ENCODE measurements at places on chromosomes 2 and 18.

DNA sequence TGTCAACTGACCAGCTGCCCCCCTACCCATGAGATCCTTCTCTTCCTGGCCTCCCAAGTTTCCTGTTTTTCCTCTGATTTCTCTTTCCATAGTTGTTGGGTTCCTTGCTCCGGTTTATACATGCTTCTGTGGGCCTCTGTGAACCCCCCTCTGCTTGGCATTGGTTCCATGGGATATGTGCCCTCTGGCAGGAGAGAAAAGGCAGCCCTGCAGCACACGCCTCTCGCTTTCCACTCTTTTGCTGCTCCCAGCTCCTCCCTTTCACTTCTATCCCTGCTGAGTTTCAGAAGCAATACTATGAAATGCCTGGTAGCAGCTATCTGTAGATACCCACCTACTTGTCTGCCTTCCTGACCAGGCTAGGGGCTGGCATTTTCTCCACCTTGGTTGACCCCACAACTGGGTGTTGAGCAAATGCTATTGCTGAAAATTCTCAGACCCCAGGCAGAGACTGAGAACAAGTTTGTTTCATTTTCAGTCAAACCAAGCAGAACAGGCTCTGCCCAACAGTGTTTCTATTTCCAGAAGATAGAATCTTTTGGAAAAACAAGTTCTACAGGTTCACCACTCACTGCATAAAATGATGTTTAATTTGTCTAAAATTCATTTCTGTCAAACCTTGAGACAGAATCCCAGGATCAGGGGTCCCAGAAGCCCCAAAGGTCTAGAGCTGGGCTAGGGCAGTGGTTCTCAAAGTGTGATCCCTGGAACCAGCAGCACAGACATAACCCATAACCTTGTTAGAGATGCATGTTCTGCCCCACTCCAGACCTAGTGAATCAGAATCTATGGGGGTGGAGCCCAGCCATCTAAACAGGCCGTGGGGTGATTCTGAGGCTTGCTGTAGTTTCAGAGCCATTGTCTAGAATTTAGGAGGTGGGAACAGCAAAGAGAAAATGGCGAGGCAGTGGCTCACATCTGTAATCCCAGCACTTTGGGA is 13.4 kb downstream of the CAPG start:
- DNase-seq = no peak

DNA sequence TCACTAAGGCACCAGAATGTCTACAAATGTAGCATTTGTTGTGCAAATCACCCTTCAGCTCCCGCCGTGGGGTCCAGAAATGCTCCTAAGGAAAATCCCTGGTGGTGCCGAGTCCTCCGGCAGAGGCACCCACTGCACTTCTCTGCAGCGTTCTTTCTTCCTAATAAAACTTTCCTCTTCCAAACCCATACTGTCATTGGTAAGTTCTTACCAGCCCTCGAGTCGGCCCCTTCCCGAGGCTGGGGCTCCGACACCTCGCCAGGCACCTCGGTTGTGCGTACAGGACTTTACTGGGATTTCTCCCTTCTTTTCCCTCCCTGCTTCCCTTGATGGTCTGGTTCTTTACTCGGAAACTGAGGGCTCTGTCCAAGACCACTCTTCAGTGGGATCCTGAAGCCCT is 10.3 kb upstream of the AGXT start:
- DNase-seq = no peak

DNA sequence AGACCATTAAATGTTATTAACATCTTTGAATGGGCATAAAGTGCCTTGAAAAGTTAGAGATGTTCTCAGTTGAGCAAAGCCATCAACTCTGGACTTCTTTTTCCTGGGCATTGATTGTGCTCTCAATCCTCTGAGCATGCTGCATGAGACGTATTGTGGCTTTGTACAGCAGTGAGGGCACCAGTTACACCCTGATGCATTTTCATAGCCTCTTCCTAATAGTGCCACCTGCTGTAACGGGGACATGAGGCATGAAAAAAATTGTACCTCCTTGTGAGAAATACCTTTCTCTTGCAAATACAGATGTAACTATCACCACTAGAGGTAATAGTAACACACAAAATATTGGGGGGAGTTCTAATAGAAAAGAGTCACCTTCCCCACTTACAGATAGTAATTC is 697.5 kb downstream of the TMEM182 start:
- DNase-seq = no peak

DNA sequence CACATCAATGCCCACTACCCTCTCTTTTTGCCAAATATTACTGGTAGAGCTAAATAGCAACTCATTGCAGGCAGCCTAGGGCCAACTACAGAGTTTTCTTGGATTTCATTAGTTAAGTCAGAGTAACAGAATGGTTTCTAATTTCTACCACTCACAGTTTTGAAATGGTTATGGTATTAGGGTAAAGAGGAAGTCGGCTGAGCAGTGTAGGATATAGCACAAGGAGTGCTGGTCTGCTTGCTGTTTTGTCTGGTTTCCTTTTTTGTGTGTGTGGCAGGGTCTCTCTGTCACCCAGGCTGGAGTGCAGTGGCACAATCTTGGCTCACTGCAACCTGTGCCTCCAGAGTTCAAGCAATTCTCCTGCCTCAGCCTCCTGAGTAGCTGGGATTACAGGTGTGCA is 289.2 kb upstream of the CCDC68 start:
- DNase-seq = no peak

DNA sequence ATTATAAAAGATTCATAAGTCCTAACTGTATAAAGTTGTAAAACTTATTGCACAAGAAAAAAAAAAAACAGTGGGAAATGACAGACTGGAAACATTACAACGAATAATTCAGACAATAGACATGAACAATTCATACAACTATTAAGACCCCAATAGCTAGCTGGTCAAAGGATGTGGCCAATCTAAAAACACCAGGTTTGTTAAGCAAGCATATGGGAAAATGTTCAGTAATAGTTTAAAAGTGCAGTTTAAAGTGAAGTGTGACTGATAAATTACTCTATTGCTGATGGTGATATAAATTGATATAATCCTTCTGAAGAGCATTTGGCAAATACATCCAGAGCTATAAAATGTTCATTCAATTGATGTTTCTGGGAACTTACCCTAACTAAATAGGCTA is 289.0 kb downstream of the CAMKMT start:
- no peak for DNase-seq

GRCh38 chr2:18836436-18836835 is 247.1 kb upstream of the NT5C1B start:
- no peak for DNase-seq

- no peak for DNase-seq
These were observed 272.5 kb downstream of the DYSF start for GRCh38 chr2:71725836-71726235.

- no peak for DNase-seq
These were observed 21.6 kb downstream of the MAP4K4 start for GRCh38 chr2:101718993-101719571.

GRCh38 chr18:11322716-11323115 is 173.3 kb upstream of the PIEZO2 start:
- DNase-seq = no peak

DNA sequence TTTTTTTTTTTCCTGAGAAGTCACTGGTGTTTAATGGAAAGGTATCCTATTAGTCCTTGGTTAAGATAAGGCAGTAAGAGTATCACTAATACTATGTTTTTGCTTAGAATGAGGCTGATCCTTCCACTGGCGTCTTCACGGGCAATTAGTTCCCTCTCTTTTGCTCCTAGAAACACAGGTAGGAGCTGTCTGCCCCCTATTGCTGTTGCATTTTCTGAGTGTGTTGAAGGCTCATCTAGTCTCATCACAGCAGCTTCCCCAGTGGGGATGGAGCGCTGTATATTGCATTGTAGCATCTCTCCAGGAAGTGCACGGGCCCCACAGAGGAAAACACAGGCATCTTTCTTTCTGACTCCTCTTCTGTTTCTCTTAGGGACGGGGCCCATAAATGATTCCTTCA is 145.0 kb downstream of the NAPG start:
- no peak for DNase-seq

GRCh38 chr18:59514203-59514602 is 155.1 kb upstream of the LMAN1 start:
- no peak for DNase-seq

- DNase-seq = no peak
These were observed 28.2 kb upstream of the ZC3H15 start for GRCh38 chr2:186457908-186458307.

DNA sequence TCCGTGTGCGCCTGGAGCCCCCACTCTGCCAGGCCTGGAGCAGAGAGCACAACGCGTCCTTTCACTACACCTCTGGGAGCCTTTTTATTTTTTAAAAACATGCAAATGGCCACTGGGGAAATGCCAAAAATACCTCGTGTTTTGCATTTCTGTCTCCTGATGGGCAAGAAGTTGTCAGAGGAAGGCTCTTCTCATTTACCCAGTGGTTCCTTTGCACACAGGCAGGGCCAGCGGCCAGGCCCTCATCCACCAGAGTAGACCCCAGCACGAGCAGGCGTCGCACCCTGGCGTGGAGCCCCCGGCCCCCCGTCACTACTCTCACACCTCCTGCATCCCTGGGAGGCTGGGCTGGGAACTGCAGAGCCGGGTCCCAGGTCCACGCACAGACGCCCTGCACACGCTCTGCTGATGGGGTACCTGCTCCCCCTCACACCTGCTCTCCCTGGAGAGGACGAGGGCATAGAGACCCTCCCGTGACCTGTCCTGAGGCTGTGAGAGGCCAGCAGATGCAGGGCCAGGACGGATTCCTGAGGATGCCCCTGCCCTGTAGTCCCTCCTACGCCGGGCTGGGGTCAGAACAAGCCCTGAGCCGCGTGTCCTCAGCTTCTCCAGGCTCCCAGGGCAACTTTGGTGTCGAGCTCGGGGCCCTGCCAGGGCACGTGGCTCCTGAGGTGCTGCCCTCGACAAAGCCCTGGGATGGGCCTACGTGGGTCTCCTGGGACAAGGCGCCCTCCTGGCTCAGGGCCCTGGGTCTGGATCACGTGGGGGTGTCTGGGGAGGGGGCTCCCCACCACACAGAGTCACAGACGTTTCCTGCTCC is 65.0 kb downstream of the NFATC1 start:
- DNase-seq = no peak

- no peak for DNase-seq
These were observed 379.0 kb upstream of the FANCL start for GRCh38 chr2:58620093-58620492.

DNA sequence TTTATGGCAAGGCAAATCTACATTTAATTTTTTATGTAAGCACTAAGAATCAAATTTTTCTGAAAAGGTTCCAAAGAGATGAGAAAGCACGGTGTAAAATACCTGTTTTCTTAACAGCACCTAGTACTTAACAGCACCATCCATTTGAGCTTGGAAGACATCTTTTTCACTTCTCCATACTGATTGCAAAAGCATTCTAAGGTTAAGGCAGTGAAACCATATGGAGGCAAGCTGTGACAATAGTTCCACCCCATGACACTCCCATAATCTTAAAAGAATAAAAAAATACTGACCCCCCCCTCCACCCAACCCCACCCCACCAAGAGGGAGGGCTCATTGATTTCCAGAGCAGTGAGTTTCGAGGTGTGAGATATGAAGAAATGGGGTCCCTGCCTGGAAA is 60.6 kb downstream of the ZCCHC2 start:
- no peak for DNase-seq

GRCh38 chr2:233385489-233386044 is 31.3 kb downstream of the DGKD start:
- DNase-seq = no peak

DNA sequence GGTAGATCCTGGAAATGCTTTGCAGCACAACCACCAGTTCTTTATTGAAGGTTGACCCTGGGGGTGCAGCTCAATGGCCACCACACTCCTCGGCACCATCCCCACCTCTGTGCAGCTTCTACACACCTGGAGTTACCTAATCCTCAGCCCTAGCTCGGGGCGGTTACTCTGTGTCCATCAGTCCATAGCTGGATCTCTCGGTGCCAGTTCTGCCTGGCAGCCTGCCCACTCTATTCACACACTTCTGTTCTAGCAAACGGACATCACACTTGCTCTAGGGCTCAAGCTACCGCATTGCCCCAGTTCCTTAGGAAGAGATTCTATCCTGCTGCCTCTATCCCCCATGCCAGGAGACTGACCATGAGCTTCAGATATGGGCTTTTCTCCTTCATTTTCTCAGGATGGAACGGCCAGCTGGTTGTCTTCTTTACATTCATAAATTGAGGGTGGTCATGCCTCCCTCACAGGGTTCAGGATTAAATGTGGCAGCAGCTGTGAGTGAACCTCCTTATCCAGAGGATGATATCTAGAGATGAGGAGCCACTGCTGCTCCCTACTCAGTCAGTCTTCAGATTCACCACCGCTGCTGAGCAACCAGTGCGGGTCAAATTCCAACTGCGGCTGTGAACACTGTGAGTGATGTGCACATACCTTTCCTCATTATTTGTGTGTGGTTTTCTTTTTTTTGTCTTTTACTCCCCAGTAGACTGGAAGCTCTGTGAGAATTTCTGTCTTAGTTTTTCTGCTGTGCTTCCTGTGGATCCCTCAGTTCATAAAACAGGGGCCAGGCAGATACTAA is 66.9 kb upstream of the TRIB2 start:
- DNase-seq = no peak

DNA sequence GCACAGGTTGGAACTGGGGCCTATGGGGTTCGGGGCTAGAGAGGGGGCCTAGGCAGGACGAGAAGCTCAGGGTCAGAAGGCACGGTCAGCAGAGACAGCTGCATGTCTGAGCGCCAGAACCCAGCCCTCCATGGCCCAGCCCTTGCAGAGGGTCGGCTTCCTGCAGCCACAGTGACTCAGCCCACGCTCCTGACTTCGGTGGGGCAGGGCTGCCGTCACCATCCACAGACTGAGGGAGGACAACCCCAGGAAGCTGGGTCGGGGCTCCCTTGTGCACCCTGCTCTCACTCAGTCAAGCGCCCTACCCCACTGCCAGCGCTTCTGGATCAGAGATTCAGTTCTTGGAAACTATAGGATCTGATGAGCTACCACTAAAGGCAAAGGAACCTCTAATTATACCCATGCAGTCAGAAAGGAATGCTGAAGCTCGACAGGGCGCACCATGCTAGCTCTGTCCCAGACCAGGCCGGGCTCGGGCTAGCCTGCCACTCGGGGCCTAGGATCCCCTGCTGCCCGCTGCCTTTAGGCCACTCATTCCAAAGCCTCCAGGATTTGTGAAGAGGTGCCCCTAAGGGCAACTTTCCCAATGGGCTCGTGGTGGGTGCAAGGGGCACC is 3.0 kb downstream of the ACTR1B start:
- DNase-seq = no peak

GRCh38 chr2:200003444-200003843 is 48.1 kb downstream of the MAIP1 start:
- no peak for DNase-seq

GRCh38 chr2:16729335-16729734 is 63.7 kb upstream of the CYRIA start:
- DNase-seq = no peak

DNA sequence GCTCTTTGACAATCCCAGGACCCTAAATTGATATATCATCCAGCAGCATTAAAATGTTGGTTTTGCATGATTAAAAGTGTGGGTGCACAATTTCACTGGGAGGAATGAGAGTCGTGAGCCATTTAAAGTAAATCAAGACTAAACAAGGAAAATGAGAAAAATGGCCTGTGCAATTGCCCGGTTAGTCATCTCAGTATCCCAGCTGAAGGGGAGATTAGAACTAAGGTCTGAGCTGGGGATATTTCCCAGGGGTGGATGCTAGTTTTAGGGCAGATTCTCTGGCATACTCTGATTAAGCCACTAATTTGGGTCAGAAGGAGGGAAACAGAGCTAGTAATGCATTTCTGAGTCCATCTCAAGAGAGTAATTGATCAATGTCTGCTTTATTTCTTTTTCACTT is 177.2 kb downstream of the EN1 start:
- no peak for DNase-seq

- DNase-seq = no peak
These were observed 111.2 kb upstream of the ST6GAL2 start for GRCh38 chr2:106997204-106997603.
